ENCODE measurements at places on chromosomes 2 and 18.

- no peak for DNase-seq
These were observed 89.4 kb upstream of the ASB18 start for GRCh38 chr2:236353594-236353942.

DNA sequence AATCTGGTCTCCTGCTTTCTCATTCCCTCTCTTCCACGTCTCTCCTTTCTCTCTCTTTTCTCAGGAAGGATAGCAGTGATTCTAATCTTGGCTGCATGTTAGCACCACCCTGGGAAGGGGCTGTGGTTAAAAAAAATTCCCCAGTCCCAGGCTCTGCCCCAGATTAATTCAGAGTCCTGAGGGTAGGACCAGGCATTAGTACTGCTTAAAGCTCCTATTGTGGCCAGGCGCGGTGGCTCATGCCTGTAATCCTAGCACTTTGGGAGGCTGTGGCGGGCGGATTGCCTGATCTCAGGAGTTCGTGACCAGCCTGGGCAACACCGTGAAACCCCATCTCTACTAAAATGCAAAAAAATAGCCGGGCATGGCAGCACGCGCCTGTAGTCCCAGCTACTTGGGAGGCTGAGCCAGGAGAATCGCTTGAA lies 35.4 kb upstream of the EML4 start:
- DNase-seq: no peak

- no peak for DNase-seq
These were observed 40.4 kb upstream of the C1D start for GRCh38 chr2:68103030-68103708.

DNA sequence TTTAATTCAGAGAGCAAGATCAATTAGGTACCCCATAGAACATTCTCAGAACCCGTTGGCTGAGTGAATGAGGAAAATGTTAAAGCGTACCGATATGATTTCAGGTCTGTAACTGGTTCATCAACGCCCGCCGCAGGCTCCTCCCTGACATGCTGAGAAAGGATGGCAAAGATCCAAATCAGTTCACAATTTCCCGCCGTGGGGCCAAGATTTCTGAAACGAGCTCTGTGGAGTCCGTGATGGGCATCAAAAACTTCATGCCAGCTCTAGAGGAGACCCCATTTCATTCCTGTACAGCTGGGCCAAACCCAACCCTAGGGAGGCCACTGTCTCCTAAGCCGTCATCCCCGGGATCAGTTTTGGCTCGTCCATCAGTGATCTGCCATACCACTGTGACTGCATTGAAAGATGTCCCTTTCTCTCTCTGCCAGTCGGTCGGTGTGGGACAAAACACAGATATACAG lies 7.3 kb downstream of the TGIF1 start:
- DNase-seq: no peak

- DNase-seq: no peak
These were observed 64.7 kb upstream of the EDAR start for GRCh38 chr2:109053716-109054115.

DNA sequence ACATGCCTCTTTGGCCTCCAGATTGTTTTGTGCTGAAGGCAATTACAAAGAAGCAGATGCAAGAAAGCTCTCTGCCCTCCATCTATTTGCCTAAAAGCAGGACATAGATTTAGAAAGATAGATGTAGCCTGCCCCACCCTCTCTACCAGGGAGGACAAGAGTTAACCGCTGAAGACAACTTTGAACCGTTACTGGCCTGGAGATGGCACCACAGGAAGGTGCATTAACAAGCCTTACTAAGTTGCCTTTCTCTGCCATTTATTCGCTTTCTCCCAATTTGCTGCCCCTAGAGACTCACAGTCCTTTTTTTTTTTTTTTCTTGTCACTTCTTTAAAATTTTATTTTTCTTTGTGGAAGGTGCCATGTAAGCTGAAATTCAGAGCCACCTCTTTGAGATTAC lies 28.8 kb upstream of the RMDN2 start:
- DNase-seq: no peak

- no peak for DNase-seq
These were observed 159.9 kb upstream of the MMADHC start for GRCh38 chr2:149747456-149747855.

DNA sequence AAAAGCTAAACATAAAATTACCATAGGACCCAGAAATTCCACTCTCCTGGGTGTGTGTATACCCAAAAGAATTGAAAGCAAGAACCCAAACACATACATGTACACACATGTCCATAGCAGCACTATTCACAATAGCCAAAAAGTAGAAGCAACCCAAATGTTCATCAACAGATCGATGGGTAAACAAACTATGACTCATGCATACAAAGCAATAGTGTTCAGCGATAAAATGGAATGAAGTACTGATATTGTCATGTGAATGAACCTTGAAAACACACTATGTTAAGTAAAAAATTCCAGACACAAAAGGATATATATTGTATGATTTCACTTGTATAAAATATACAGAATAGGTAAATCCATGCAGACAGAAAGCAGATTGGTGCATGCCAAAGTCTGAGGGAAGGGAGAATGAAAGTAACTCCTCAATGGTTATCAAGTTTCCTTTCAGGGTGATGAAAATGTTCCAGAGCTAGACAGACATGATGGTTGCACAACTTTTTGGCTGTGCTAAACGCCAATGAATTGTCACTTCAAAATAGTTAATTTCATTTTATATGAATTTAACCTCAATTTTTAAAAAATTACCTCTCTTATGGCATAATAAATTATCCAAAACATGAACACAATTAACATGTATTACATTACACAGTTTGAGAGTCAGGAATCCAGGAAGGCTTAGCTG lies 35.5 kb downstream of the GKN2 start:
- DNase-seq: no peak

DNA sequence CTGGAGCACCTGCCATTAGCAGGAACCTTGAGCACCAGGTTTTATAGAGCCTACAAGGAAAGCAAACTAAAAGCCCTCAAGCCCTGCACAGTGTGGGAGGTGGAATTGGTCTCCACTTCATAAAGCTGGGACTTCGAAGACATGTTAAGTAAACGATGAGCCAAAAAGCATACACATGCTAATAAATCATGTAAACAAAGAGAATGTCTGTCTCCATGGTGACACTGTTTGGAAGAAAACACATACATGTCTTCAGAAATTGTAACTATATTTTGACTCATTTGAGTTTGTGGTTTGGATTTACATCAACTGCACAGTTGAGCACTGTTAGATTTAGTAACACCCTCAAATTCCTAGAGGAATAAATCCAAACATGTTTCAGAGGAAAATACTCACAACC lies 978.5 kb upstream of the LRRTM1 start:
- no peak for DNase-seq

DNA sequence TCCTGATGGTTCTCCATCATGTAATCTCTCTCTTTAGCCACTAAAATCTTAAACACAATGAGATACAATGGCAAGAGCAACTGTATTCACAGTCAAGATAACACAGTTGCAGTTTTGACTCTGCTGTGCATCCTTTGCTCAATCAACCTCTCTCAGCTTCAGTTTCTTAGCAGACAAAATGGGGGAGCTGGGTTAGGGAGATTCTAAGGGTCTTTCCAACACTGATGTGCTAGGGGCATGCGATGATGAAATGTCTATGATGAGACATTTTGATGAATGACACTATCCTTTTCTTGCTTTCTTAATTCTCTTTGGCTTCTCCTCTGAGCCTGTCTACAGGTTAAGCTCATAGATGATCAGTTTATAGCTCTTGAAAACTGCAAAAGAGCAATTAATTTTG lies 1.1 kb downstream of the SERPINB10 start:
- no peak for DNase-seq

DNA sequence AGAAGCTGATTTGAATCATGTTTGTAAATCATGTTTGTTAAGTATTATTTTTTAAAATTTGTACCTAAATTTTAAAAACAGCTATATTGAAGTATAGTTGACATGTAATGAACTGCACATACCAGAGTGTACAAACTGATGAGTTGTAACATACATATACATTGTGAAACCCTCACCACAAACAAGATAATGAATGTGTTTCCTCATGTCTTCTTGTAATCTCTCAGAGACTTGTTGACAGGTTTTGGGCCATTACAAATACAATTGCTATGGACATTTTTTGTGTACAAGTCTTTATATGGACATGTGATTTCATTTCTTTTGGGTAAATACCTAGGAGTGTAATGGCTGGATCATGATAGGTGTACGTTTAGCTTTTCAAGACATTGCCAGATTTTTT lies 21.5 kb downstream of the WDR43 start:
- no peak for DNase-seq

DNA sequence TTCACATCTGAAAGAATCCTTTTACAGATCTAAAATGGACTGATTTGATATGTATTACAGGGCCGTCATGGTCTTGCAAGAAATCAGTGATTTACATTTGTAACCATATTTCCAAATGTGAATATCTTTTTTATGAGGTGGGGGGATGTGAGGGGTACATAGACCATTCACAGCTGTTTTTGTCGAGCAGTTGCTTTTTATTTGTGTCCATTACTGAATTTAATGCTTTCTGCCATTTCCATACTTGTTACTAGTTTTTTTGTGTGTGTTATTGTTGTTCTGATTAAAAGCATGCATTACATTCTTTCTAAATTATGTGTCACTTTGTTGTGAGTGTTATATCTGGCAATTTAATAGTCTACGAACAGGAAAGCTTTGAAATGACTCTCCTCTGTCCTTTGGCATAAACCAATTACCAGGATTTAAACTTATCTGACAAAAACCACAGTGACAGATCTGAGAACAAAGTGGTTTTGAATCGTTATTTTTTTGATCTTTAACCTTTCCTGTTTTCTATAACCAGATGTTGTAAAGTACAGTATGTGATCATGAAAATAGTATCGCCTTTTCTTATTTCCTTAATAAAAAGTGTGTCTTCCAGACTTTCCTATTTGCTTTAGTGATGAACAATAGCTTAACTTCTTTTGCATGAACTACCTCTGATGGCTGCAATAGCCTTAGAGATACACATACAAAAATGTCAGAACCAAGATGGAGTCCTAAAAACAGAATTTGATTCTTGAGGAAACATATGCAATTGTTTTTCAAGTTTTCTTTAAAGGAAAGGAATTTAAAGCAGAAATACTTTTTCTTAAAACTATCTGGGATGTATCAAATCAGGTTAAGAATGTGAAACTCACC lies 354.2 kb upstream of the ACVR2A start:
- no peak for DNase-seq

DNA sequence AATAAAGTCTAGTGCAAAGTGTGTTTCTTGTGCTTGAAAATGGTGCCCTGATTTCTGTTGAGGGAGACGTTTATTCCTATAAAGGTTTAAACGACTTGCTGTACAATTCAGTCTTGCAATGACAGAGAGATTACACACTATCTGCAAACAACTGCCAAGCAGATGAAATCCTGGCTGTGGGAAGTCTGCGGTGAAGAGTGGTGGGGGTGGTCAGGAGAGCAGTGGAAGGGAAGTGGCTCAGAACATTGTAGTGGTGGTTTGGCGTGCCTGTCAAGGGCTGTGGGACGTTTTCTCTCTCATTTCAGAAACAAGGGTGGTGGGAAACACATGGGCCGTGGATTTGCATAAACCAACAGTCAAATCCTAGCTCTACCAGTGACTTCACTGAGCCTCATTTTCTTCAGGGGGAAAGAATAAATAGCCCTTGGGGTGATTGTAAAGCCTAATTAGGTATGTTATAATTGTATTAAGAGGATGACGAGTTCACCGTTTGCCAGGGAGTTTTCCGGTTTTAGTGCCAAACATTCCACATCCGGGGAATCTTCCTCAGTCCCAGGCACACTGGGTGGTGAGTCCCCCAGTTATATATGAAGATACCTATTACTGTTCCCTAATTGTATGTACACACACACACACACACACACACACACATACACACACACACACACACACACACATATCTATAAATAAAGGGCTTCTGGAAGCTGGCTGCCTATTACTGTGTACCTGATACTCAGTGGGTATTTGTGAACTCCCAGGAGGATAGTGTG lies 115.0 kb downstream of the SPTBN1 start:
- no peak for DNase-seq

- DNase-seq: no peak
These were observed 1.3 kb upstream of the GPC1 start for GRCh38 chr2:240433973-240434727.

DNA sequence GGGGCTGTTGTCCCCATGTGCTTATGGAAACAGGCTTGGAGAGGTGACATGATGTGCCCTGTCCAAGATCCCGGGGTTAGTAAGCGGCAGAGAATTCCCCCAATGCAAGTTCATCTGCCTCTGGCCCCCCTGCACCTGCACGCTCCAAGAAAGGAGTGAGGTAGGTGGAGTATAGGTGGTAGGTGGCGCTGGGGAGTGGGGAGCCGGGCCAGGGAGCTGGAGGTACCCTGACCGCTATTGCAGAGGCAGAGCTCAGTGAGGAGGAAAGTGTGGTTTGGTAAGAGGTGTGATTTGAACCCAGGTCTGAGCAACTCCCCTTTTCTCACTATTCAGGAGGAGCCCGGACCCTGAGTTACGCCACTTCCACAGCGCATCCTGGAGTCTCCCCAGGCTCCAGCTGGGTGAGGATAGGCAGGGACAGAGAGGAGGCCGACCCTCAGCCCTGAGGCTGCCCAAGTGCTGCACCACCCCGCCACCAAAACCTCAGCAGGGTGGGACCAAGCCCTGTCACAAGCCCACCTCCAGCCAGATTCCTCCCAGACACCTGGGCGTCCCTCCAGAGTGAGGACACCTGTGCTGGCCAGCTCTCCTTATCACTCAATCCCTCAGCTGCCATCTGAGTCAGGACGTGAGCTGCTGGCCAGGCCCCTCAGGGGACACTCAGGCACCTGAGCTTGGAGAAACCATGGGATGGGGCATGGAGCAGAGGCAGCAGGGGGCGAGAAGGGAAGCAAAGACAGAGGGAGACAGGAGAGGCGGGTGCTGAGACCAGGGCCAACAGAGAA lies 5.6 kb downstream of the HAAO start:
- peak; percentile 52 for DNase-seq

GRCh38 chr2:231514951-231515297 lies 15.3 kb downstream of the NMUR1 start:
- DNase-seq: no peak

DNA sequence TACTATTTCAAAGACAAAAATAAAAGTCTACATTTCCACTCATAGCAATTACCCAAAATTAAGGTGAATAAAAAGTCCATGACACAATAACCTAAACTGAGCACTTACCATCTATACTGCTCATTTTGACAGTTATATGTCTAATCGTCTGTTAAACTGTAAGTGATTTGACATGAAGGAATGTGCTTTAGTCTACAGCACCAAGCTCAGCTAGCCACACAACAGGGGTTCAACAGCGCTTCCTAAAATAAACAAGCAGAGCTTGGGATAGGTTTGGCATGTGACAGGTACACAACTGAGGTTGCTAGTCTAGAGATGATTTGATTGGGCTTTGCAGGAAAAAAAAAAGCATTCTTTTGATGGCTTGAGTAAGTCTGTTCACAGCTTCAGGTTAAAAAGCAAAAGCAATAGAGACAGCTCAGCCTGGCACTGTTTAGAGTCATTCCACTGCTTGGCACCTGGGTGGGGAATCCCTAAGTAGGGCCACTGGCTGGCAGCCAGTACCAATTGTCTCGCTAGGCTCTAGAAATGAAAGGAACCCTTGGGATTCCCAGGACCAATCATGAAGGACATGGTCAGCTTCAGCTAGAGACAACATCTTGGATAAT lies 78.6 kb downstream of the BARD1 start:
- DNase-seq: no peak

- DNase-seq: no peak
These were observed 1.3 kb upstream of the FAP start for GRCh38 chr2:162244541-162245031.

- no peak for DNase-seq
These were observed 33.3 kb downstream of the IL1R2 start for GRCh38 chr2:102025016-102025501.

GRCh38 chr2:44843641-44844310 lies 97.7 kb upstream of the SIX3 start:
- DNase-seq: no peak

Measured in H1 (cell line).